ENCODE measurements at places on chromosomes 16 and 17.

DNA sequence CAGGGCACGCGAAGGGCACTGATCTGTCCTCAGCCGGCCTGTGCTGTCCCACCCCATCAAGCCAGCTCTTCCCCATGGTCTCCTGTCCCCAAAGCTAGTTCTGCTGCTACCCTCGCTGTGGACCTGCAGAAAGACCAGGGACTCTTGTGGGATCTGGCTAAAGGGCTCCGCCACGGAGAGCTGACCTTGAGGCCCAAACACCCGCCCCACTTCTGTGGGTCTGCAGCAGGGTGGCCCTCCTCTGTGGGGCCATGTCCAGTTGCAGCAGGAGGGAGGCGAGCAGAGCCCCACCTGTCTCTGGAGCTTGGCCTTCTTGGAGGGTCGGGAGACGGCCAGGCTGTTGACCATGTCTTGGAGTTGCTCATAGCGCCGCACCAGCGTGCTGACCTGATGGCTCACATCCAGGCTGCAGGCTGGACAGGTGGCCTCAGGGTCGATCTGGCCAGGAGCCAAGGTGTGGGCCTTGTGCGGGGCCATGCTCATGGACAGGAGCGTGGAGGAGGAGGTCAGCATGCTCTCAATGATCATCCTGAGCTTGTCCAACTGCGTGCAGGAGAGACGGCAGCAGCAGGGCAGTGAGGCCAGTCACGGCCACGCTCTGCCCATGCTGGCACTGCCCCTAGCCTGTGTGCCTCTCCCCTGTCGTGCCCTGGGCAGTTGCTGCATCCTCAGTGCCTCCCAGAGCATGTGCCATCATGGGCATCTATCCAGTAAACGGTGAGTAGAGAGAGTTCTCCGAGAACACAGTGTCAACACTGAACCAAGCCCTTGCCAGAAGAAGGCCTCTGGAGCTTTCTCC is 16.6 kb downstream of the UBALD2 start:
- no peak for DNase-seq

DNA sequence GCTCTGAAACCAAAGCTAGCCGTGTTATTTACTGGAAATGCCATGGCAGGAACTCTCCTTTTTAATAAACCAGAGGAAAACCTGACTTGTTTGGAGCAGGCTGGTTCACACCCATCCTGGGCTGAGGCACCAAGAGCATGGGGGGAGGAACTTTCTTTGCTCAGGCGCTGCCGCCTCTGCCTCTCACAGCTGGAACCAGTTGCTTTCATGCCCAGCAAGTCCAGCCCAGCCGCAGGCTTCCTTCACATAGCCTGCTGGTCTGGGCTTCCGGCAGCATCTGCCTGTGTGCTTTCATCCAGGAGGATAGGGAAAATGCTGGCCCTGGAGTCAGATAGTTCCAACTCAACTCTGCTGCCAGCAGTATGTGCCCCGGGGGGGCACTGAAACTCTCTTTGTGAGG is 88.1 kb upstream of the ASIC2 start:
- no peak for DNase-seq

DNA sequence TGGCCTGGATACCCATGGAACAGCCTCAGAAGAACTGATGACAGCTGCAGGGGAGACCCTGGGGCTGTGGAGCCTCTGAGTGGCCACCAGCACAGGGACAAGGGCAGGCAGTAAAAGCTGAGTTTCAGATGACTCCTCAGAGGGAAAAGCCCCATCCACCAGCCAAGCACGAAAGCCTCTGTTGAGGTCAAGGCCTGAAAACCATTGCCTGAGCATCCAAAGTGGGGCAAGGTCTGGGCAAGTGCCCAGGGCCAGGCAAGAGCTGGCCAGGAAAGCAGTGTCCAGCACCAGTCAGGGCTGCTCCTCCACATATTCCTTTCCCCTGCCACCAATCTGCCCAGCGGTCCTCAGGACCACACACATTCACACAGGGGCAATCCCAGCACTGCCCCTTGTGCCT is 16.4 kb downstream of the ATP6V0D1 start:
- no peak for DNase-seq

GRCh38 chr17:43907998-43908721 is 824 bp upstream of the MPP2 start:
- peak; percentile 91 for DNase-seq

- DNase-seq = peak; percentile 78
Measured at GRCh38 chr17:55005520-55005919, 37.0 kb downstream of the STXBP4 start.

DNA sequence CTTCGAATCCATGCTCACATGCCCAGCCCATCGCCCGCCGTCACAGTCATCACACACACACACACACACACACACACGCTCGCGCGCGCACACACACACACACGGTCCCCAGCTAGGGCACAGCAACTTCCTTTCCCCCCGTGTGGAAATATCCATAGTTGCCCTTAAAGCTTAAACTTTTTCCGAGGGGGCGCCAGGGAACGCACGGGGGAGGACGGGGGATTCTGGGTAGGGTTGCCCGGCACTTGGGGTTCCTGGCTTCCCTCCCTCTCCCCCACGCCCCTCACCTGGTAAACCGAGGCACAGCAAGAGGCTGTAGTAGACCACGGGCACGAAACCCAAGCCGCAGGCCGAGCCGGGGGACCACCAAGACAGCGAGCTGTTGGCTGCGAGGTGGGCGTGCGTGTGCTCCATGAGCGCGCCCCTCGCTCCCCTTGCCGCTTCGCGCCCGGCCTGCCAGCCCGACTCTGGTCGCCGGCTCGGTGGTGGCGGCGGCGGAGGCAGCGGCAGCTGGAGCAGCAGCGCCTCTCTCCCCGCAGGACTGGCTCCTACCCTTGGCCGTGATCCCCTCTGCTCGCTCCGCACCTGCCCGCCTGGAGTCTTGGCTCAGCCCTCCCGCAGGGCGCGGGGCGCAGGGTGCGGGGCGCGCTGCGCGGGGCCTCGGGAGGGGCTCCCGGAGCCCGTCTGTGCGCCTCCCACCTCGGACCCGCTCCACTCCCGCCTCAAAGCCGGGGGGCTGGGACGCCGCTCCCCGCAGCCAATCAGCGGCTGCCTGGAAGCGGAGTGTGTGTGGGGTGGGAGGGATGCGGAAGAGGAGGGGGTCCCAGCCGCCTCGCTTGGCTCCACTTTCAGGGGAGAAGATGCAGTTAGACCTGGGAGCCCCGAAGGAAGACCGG is at the start of gene GPR139:
GPR139 (minus strand) TSS at position 688 of the 896 bp plus-strand sequence; CDS start at position 414, 274 bp downstream.
- DNase-seq = no peak

Data from NCI-H82 (cell line).